ENCODE measurements at places on chromosomes 4 and X.
A peak's percentile ranks its signal among the peaks of the same experiment; 100 is the strongest.

DNA sequence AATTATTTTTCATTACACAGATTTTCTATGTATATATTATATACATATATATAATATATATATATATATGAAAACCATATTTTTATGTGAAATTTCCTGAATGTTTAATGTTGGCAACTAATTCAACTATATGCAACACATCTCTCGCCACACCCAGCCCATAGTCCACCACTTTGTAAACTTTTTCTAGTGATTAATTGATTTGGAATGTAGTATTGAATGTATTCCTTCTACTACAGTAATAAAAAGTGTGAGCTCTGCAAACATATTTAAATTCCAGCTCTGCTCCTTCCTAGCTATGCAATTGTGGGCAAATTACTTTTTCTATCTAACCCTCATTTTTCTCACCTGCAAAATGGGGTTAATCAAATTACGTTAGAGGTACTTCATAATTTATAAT, 187.8 kb downstream of the TEX11 start:
- DNase-seq = no peak

GRCh38 chrX:3697701-3698279, 15.7 kb downstream of the PRKX start:
- no peak for DNase-seq

DNA sequence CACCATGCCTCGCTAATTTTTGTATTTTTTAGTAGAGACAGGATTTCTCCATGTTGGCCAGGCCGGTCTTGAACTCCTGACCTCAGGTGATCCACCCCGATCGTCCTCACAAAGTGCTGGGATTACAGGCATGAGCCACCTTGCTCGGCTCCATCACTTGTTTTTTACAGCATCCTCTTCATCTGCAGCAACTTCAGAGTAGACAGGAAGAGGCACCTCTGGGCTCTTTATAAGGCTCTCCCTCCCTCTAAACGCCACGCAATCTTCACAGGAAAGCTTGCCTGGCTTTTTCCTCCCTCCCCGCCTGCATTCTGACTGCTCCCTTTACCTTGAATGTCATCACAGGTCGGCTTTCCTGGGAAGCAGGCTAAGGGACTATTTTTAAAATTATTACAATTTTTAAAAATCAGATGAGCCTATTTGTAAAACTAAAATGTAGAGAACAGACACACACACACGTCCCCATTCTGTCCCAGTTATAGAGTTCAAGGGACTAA, 111.5 kb upstream of the LDB2 start:
- DNase-seq = no peak

- no peak for DNase-seq
Measured at GRCh38 chr4:75922588-75922987, 18.2 kb downstream of the NAAA start.

DNA sequence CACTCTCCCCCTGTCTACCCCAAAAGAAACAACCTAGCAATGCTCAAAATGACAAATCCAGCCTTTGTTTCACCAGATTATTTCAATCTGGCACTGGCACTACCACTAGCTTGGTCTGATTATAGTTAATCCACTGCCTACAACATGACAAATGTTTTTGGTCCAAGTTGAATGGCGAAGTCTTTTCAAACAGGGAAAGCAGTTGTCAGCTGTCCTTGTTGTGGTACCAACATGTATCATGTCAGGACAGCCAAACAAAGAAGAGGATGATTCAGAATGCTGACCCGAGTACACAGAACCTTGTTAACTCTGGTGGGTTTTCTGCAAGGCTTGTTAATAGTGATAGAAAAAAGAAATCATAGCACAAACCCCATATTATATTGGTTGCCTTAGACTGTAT, 160.8 kb upstream of the ANK2 start:
- no peak for DNase-seq

GRCh38 chr4:101972791-101973190, 182.3 kb downstream of the BANK1 start:
- DNase-seq = no peak

DNA sequence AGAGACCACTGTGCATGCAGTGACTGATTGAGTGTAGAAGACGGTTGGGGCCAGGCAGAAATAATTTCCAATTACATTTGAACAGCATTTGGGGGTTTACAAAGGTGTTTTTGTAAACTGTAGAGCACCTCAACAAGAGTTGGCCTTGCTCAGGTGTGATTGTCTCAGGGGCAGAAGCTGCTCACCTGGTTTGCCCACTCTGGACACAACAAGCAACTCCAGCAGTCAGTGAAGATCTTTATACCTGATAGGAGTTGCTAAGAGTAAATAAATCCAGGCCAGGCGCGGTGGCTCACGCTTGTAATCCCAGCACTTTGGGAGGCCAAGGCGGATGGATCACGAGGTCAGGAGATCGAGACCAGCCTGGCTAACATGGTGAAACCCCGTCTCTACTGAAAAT, 221.3 kb downstream of the RAB28 start:
- DNase-seq = no peak

DNA sequence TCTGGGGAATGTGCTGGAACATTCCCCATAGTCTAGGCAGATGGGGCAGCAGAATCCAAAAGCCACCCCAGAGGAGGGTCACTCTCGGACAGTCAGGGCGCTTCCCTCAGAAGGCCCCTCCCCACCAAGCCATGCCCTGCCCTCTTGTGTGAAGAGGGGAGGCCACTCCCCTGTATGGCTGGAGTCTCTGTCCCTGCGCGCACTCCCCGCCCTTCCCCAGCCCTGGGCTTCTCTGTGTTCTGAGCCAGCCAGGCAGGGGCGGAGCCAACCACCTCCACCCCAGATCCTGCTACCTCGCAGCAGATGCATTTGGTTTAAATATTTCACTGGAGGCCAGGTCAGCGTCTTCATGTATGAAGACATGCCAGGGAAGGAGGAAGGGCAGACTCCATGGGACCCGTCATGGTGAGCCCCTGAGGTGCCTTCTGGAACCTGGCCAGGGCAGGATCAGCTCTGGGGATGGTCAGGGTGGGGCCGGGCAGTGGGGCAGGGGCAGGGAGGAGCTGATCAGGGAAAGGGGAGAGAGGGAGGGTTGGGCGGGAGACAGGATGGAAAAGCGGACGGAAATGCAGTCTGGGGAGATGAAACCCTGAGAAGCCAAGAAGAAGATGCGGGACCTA, 107.3 kb downstream of the ADRA2C start:
- no peak for DNase-seq

- DNase-seq = no peak
Measured at GRCh38 chr4:17068891-17069290, 170.4 kb upstream of the LDB2 start.

- no peak for DNase-seq
Measured at GRCh38 chrX:121298499-121298898, 251.1 kb downstream of the GLUD2 start.

DNA sequence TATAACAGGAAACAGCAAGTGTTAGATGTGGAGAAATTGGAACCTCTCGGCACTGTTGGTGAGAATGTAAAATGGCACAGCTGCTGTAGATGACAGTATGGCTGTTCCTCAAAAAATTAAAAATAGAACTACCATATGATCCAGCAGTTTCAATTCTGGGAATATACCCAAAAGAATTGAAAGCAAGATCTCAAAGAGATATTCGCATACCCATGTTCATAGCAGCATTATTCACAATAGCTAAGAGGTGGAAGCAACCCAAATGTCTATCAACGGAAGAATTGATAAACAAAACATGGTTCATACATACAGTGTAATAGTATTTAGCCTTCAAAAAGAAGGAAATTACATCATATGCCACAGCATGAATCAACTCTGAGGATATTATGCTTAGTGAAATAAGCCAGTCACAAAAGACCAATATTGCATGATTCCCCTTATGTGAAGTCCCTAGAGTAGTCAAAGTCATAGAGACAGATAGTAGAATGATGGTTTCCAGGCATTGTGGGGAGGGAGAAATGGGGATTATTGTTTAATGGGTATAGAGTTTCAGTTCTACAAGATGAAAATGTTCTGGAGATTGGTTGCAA, 467.7 kb downstream of the IDS start:
- no peak for DNase-seq

GRCh38 chr4:20341134-20341738, 89.5 kb downstream of the SLIT2 start:
- no peak for DNase-seq

GRCh38 chr4:155959417-155959816, 5.8 kb upstream of the CTSO start:
- no peak for DNase-seq

GRCh38 chr4:77125961-77126360, 31.0 kb upstream of the CCNG2 start:
- DNase-seq = no peak

DNA sequence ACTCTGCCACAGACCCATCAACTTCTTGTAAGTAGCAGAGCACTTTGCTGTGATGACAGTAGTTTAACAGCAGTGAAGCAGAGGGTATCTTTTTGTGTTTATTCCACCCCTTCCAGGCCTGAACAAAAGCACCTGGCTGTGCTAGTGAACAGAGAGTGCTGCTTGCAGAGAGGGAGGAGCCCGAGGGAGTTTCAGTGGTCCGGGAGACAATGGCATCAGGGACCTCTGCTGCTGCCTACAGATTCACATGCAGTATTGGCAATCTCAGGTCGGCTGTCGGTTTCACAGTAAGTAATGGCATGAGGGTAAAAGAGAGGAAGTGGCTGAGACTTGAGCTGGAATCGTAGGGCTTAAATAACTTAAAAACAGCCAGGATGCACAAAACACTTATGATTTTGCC, 755.8 kb downstream of the RPA4 start:
- DNase-seq = no peak

GRCh38 chr4:36574816-36575215, 293.4 kb downstream of the DTHD1 start:
- no peak for DNase-seq

DNA sequence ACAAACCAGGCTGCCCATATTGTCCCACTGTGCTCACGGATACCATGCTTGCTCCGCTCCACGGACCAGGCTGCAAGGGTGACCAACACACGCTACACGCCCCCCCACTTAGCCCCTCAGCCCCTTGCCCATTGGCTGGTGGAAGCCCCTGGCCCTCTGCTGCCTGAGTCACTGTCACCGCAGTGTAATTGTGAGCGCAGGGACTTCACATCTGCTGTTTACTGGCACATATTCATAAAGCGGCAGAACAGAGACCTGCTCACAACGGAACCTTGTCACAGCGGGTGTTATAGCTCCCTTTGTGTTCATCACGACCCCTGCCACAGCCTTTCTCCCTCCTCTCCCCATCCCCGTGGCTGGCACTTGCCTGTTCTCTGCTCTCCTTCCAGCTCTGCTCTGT, 83.7 kb downstream of the PSAPL1 start:
- no peak for DNase-seq

GRCh38 chr4:26241179-26241578, 79.6 kb upstream of the RBPJ start:
- no peak for DNase-seq

DNA sequence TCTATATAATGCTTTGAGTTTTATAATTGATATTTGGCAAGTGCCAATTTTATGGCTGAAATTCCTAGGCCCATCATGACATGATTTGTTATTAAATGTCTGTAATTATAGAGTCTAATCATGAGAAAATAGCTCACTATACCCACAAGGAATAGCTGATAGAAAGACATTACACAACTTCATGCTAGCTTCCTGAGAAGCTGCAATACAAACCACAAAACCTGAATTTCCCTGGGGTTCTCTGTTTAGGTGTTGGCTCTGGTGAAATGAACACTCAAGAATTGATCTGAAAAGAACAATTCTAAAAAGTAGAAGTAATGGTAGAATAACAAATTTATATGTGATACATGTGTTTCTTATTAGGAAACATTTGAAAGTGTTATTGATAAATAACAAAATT, 169.6 kb downstream of the GASK1B start:
- DNase-seq = no peak

DNA sequence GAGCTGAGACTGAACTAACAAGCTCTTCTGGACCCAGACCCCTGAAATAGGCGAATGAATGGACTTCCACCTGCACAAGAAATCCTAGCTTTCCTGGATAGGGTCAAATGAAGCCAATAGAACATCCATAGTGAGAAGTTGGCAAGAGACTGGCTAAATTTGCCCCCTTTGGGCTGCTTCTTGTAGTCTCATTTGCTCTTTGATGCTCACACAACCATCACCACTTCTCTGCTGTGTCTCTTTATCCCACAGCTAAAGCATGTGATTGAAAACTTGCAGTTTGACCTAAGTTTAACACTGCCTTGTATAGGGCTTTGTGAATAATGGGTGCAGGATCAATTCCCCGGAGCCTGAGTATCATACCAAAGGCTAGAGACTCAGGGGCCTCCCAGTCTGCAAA, 38.2 kb downstream of the NLGN3 start:
- no peak for DNase-seq

DNA sequence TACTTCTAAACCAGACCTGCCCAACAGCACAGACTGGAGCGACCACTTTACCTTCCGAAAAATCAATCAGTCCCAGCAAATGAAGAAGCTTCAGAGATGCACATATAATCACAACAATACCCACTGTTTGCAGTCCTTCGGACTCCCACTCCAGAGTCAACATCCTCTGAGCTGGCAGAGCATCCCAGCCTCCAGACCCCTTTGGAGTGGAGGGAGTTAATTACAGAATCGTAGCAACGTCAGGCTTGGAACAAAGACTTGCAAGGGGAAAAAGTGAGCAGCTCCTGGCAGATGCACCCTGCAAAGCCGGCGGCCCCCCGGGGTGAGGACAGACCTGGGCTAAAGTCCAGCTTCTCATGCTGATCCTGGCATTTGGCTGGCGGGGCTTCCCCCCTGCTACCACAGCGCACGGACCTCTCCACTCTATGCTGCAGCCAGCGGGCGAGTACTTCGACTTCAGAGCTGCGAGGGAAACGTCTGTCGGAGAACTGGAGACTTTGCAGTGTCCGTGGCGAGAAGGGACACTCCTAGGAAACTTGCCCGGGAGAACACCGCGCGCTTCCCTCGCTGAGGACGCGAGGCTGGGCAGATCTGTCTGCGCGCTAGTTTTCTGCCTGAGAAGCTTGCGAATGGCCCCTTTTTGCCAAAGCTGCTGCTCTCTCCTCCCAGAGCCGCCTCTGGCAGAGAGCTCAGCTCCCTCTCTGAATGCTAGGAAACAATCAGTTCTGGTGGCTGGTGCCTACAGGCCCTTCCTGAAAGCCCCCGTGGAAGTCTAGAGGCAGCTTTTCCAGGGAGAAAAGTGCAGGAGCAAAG, 283.7 kb downstream of the PACRGL start:
- DNase-seq = no peak

DNA sequence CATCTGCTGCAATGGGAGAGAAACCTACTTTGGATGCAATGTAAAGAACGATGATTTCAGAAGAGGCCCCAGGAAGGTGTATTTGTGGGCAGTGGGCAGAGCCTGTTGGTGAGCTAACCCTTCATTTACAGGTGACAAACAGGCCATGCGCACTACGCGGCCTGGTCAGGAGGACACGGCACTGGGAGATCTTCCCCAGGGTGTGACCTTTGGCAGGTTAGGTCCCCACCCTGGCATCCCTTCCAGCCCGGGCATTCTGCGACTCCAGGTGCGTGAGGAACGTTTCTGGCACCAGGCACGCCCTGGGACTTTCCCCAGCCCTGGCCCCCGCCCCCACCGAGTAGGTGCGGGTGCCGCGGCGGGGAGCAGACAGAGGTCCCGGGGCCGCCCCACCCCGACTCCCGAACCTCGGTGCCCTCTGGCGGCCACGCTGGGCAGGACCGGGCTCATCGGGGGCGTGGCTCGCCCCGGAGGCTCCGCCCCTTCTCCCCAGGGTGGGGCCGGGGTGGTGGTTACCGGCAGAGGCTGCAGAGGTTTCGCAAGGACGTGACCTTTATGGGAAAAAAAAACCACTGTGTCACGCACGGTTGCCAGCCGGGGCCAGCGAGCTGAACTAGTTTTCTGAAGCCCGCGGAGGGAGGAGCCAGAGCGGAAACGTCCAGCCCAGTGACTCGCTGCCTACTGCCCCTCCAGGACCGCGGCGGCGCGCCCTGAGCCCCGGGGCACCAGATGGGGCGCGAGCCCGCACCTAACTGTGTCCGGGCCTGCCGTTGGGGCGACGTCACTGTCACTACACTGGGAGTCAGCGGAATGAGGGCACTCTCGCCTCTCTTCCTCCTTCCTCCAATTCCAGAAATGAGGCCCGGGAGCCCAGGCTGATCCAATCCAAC, 5.0 kb upstream of the NYX start:
- peak; percentile 88 for DNase-seq
